ENCODE measurements at places on chromosomes 2 and 18.

- no peak for DNase-seq
Observed at GRCh38 chr2:21310493-21310892, 186.7 kb downstream of the TDRD15 start.

DNA sequence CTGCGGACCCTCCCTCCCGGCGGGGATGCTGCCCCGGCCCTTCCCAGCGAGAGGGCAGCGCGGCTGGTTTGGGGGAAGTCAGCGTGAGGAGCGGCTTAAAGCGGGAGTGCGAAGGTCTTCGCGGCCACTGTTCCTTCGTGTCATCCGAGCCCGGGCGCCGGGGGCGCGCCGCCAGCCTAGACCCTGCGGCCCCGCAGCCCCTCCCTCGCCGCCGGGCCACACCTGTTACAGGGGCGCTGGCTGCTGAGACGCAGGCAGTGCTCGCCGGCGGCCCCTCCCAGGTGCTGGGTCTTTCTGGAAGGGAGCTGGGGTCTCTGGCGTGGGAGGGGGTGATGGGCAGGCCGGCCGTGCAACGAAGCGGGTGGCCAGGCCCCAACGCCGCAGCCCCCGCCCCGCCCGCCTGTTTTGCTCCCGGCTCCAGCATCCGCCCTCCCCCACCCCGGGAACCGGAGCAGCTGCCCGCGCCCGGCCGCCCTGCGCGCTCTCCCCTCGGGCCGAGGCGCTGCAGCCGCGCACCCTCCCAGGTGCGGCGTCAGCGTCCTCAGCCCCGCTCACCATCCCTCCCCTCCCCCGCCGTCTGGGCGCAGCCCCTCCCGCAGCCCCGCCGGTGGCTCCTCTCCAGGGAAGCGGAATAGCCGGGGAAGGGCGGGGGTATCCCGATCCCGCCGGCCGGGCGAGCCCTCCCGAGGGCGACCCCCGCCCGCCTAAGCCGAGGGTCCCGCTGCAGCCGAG, 727 bp downstream of the KIF1A start:
- peak; percentile 58 for DNase-seq

GRCh38 chr2:36294316-36294721, 61.3 kb upstream of the CRIM1 start:
- DNase-seq = no peak

- no peak for DNase-seq
Observed at GRCh38 chr2:46720592-46721185, 194.9 kb downstream of the MCFD2 start.

GRCh38 chr2:159635006-159635789, 18.9 kb upstream of the BAZ2B start:
- no peak for DNase-seq

- DNase-seq = no peak
Observed at GRCh38 chr18:36756242-36756641, 72.6 kb downstream of the TPGS2 start.

GRCh38 chr2:144583741-144584453, 64.0 kb upstream of the ZEB2 start:
- no peak for DNase-seq

DNA sequence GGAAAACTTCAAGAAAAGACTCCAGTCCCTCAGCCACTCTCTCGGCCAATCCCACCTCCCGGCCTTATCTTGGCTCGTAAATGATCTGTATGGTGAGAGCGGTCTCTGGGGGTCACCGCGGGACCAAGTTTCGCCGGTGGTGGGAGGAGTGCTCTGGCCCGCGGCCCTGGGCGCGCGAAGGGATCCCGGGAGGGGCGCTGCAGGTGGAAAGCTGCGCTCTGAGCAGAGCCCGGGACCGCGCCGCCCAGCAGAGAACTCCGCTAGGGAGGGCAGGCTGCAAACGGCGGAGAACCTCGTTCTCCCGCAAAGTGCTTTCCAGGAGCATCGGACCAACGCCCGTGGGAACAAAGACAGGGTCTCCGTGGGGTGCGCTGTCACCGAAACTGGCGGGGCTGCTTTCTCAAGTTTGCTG, 622 bp downstream of the LRP2 start:
- DNase-seq = peak; percentile 36

- no peak for DNase-seq
Observed at GRCh38 chr2:199433204-199433832, 24.4 kb downstream of the SATB2 start.

All from Calu3 (cell line).